Fibroblast of mammary gland (primary cell): ENCODE measurements at places on chromosomes 6 and 20.

DNA sequence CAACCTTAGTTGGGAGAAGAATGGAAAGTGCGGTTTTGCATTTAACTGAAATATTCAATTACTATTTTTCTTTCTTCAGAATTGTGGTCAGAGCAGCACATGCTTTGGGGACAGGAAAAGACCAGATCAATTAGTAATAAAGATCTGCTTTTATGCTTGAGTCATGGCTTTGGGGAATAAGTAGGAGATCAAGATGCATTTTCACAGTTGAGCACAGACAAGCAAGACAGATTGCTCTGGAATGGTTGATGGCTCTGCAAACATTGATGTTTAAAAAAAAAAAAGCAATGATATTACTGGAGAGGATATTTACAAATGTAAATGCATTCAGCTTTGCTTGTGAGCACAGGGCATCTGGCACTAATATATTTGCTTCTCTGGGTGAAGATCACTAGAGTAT, 224.4 kb upstream of the SASH1 start:
- DNase-seq: no peak

GRCh38 chr20:36501367-36502006, 39.8 kb upstream of the MYL9 start:
- DNase-seq: no peak

GRCh38 chr6:15440040-15440439, 194.2 kb downstream of the JARID2 start:
- DNase-seq: no peak

GRCh38 chr6:21500314-21501020, 93.1 kb upstream of the SOX4 start:
- no peak for DNase-seq

DNA sequence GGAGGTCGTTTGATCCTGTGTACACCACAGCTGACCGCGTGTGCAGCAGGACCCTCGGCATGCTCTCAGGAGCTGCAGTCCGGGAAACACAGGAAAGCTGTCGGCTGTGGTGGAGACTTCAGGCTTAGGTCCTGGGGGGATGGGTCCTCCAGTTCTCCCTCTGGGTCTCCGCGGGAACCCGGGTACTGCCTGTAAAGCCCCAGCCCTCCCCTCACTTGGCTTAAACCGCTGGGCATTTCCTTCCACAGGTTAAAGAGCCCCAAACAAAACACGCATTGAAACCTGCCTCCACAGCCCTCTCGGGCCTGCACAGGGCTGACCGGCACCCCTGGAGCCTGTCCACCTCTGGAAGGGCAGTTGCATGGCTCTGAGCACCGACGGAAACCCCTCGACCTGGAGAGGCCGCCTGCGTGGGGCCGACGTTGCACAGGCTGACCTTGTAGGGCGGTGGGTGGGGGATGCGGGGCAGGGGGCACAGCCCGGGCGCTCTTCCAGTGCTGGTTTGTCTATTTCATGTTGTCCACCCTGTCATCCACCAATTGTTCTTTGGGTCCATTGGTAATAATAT, 59.1 kb downstream of the DACT2 start:
- DNase-seq: no peak

DNA sequence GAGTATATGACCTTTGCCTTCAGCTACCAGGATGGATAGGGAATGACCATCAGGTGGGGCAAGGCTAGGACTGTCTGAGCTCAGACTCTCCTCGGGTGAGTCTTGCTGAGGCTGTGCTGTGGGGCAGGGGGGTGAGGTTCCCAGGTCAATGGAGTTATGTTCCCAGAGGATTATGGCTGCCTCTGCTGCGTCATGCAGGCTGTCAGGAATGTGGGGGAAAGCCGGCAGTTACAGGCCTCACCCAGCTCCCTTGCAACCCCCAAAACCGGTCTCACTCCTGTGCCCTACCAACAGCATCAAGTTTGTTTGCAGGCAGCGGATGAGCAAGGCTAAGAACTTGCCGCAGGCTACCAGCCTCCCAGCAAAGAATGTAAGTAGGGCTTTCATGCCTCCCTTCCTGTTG, 93.5 kb downstream of the ESR1 start:
- no peak for DNase-seq

- DNase-seq: peak; percentile 66
These were observed 40.4 kb upstream of the HMGA1 start for GRCh38 chr6:34196116-34196832.

- peak; percentile 59 for DNase-seq
These were observed at the start of gene HLA-DRA for GRCh38 chr6:32439602-32440214. TSS of gene HLA-DRA (plus strand) at chr6:32439887. CDS start at chr6:32439951, 64 bp downstream.

DNA sequence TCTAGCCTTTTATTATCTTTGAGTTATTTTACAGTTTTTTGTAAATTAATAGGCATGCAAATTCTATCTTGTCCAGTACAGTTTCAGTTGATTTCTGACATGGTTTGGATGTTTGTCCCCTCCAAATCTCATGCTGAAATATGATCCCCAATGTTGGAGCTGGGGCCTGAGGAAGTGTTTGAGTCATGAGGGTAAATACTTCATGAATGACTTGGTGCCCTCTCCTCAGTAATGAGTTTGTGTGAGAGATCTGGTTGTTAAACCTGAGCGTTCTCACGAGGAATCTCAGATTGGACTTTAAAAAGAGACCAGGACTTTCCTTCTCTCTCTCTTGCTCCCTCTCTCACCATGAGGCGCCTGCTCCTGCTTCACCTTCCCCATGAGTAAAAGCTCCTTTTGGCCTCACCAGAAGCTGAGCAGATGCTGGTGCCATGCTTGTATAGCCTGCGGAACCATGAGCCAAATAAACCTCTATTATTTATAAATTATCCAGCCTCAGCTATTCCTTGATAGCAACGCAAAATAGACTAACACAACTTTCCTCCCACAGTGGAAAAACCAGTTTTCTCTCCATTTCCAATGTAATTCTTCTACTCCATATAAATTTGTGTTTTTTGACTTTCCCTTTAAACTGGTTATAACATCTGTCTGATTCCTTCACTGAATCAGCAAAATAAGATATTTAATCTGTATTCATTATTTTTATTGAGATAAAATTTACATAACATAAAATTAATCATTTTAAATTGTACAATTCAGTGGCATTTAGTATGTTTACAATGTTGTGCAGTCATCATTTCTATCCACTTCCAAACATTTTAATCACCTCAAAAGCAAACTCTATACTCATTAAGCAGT, 78.7 kb upstream of the PRSS16 start:
- peak; percentile 82 for DNase-seq

DNA sequence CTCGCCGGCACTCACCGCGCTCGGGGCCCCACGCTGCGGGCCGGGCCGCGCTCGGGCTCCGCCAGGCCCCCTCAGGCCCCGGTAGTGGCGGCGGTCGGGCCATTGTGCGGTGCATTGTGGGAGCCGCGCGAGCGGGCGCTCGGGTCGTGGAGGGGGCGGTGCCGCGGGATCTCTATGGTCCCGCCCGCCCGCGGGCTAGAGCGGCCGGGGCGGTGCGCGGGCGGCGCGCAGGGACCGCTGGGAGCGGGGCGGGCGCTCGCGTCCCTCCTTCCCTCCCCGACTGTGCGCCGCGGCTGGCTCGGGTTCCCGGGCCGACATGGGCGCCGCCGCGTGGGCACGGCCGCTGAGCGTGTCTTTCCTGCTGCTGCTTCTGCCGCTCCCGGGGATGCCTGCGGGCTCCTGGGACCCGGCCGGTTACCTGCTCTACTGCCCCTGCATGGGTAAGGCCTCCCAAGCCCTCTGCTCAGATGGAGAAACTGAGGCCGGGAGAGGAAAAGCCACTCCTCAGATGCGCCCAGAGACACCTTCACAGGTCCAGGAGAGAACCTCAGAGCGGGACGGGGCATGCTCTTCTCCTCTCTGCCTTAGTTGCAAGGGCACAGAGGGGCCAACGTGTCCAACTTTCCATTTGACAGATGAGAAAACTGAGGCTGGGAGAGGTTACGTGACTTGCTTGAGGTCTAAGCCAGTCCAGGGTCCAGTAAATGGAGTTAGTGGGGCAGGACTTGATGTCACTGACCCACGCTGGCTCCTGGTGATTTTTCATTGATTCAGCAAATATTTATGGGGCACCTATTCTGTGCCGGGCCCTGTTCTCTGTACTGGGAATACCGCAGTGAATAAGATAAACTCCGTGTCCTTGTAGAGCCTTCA, at the start of the genes PLAGL2 and POFUT1:
TSS of gene PLAGL2 (minus strand) at position 118 of the 873 bp plus-strand sequence. CDS start 5,565 bp downstream, outside the sequence.
TSS of gene POFUT1 (plus strand) at position 255 of the 873 bp plus-strand sequence. CDS start at position 317, 62 bp downstream.
- peak; percentile 78 for DNase-seq

DNA sequence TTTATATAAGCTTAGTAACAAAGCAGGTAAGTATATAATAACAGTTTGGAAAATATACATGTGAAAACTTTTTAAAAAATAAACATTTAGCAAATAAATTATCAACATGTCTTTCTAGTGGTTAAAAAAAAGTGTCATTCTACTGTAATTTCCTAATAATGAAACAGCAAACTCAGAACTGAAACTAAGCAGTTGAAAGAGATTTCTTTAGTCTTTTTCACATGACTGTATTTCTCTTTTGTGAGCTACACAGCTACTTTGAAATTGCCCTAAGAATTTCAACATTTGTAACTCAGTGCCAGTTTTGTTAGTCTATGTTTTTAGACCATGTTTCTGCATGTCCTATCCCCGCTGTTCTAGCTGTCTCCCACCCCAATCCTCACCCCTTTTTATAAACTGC, 28.4 kb upstream of the SDHAF4 start:
- no peak for DNase-seq

DNA sequence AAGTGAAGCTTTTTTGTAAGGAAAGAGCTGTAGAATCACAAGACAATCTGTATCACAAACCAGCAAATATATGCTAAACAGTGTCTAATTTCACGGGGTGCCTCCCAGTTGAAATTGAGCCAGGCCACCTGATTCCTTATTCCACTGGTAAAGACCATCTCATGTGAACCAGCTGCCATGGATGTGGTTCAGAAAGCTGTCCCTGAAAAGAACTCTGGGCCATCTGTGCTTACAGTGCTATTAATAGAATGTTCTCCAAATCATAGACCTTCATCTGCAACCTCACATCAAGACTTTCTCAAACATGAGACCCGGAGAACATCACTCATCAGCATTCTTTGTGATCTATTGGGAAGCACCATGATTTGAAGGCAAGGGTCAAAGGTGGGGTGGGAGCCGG, 89.7 kb downstream of the FBXO5 start:
- no peak for DNase-seq

DNA sequence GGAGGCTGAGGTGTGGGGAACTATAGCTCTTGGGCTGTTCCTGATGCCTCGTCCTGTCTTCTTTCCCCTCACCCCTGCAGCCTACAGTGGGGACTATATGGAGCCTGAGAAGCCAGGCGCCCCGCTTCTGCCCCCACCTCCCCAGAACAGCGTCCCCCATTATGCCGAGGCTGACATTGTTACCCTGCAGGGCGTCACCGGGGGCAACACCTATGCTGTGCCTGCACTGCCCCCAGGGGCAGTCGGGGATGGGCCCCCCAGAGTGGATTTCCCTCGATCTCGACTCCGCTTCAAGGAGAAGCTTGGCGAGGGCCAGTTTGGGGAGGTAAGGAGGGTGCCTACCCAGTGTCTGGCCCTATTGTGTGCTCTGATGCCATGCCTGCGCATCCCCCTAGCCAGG, 11.5 kb upstream of the GTF2H4 start:
- DNase-seq: no peak

DNA sequence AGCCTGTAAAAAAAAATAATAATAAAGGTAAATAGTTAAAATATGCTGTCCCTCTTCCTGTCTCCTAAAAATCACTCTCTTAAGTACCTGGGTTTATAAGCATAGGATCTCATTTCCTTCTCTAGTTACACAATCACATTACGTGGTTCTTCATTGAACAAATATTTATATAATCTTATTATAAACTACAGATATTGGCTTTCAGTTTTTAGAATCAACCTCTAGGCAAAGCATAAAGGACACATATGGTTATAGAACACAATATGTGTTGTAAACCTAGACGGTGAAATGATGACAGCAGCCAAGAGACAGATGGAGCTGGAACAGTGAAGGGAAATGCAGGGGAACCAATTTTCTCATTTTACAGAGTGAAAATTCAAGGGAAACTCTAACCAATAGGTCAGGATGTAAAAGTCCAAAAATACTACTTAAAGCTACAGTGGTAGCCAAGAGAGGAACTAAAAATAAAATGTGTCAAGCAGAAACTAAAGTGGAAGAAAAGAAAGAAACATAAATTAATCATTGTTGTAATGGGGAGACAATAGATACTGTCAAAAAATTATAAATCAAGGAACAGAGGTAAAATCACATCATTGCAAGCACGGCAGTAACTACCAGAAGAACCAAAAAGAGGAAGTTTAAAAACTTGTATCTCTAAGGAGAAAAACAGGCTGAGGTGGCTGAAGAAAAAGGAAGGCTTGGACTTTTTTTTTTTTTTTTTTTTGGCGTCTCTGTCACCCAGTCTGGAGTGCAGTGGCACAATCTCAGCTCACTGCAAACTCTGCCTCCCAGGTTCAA, 82.8 kb upstream of the CDYL start:
- DNase-seq: no peak

- no peak for DNase-seq
These were observed 4.1 kb downstream of the HLA-C start for GRCh38 chr6:31267651-31268368.

DNA sequence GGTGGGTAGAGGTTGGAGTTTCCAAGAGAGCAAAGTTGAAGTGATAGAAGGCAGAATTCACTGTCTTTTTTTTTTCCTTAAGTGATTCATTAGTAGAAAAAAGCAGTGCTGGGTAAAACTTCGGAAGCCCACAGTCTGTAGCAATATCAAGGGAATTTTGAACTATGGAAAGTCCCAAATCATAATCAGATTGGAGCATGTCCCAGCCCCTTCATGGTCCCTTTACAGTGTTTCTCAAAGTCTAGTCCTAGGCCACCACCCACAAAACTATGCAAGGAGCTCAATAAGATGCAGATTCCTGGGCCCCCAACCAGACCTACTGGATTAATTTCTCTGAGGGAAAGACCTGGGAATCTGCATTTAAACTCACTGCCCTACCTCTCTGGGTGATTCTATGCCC, 22.6 kb downstream of the NEDD9 start:
- DNase-seq: no peak

DNA sequence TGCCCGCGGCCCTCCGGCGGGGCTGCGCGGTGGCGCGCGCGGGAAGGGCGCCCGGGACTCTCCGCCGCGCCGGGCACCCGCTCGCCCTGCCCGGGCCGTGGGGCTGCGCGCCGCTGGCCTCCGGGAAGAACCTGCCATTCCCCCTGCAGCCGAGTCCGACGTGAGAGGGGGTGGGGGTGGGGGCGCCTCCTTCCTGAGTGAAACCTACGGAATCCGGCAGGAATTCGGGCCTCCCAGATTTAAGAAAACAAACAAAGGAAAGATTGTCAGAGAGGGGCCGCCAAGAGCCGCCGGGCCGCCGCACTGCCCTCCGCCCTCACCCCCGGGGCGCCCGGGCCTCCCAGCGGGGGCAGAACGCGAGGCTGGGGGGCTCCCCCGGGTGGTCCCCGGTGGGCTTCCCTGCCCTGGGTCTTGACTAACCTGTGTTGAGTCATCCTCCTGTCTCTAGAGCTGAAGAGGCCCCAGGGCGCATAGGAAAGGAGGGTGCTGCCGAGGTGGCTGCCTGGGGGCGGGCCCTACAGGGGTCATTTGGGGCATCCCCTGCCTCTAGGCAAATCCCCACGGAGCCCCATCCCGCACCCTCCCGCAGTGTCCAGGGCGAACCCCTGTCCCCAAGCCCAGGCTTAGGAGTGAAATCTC, 42.2 kb upstream of the FOXP4 start:
- no peak for DNase-seq

DNA sequence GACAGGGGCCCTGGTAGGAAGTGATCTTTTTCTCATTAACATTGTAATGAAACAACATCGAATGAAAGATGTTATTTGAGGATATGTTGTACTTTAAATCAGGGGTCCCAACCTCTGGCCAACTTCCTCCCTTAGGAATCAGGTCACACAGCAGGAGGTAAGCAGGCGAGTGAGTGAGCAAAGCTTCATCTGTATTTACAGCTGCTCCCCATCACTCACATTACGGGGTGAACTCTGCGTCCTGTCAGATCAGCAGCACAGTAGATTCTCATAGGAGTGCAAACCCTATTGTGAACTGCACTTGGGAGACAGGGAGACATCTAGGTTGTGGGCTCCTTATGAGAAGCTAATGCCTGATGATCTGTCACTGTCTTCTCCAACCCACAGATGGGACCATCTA, 19.9 kb downstream of the EPM2A start:
- DNase-seq: no peak
